ENCODE measurements at places on chromosomes 2 and 18. TPM values are rescaled to one million over a fixed set of nuclear protein-coding genes. Genes with fewer than 3 reads are reported as not detected.

DNA sequence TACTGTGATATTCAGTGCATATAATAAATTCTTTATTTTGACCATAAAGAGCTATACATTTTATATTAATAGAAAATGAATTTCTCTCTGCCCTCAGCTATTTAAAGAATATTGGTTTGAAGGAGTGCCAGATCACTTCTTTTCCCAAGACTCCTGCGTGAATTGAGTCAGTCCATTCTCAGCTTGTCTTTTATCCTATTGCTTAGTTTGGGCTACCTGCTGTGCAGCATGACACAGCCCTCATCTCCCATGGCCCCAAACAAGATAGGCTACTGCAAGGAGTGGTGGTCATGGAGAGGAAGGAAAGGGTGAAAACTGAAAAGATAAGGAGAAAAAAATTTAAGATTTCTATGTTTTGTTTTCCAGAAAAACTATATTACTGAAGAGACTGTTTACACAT, 10.1 kb upstream of the FBXO11 start:
- DNase-seq: no peak

- DNase-seq: peak; percentile 47
These were observed 20.4 kb downstream of the IFIH1 start for GRCh38 chr2:162297925-162298552.

DNA sequence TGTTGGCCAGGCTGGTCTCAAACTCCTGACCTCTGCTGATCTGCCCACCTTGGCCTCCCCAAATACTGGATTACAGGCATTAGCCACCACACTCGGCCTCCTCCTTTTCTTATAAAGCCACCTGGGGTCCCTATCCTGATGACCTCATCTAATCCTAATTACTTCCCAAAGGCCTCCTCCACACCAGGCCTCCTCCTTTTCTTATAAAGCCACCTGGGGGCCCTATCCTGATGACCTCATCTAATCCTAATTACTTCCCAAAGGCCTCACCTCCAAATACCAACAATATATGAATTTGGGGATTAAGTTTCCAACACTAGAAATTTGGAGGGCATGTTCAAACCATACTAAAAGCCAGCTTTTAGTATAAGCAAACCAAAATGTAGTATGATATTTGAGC, 9.7 kb upstream of the RMC1 start:
- no peak for DNase-seq

DNA sequence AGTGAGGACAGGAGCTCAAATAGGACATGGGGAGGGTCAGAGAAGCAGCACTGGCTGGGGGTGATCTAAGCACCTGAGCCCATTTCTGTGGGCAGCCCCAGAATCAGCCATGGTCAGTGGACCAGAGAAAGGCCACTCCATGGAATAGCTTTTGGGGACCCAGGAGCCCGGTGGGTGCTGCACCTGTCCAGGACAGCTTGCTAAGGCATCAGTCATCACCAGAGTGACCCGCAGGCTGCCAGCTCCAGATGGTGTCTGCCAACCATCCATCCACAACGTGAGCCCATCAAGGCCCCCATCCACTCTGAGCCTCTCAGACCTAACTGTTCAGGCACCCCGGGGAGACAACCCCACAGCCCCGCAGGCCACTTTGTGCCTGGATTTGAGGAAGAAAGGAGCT, 23.6 kb upstream of the COL6A3 start:
- no peak for DNase-seq

DNA sequence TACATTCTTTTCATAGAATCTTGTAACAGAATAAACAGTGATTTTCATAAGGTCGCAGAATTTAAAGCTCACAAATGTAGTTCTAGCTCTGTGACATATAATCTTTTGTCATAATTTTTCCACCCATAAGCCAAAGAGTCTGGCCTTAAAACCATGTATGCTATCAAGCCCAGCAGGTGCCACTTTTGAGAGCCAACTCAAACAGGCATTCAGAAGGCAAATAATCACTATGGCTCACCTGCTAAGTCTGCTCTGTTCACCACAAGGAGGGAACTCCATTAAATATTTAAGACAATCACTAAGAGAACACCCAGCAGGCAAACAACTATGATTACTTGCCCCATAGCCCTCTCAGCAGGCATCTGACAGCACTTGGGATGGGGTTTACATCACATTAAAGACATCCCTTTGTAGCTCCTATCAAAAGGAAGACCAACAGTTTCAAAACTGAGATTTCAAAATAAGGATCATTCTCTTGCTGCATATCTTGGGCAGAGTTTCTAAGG, 241.6 kb downstream of the PDE11A start:
- DNase-seq: no peak

DNA sequence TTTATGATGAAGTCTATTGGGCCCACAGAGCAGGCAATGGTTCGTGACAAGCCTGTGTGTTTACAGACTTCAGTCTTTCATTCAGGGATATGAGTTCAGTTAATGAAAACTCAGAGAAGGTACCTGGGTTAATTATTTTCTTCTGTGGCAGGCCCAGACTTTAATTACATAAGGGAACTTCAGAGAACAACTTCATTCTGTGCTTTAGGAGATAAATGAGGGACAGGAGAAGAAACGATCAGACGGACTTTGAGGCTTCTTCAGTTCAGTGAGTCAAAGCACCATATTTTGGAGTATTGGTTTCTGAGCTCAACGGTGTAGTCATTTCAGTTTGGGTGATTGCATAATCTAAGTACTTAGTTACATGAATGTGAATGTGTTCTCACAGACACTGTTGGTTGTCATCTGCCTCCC, 203.0 kb upstream of the KCNJ3 start:
- DNase-seq: no peak

GRCh38 chr2:39492095-39492590, 55.1 kb upstream of the MAP4K3 start:
- DNase-seq: no peak

DNA sequence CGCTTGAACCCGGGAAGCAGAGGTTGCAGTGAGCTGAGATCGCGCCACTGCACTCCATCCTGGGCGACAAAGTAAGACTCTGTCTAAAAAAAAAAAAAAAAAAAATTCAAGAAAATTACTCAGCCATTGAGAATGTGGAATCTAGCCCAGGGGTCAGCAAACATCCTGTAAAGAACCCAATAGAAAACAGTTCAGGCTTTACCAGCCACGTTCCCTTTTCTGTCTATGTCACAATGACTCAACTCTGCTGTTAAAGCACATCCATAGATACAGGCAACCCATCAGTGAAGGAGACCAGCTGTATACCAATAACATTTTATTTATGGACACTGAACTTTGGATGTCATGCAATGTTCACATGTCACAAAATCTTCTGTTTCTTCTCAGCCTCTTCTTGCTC, 435.6 kb upstream of the GYPC start:
- DNase-seq: no peak

DNA sequence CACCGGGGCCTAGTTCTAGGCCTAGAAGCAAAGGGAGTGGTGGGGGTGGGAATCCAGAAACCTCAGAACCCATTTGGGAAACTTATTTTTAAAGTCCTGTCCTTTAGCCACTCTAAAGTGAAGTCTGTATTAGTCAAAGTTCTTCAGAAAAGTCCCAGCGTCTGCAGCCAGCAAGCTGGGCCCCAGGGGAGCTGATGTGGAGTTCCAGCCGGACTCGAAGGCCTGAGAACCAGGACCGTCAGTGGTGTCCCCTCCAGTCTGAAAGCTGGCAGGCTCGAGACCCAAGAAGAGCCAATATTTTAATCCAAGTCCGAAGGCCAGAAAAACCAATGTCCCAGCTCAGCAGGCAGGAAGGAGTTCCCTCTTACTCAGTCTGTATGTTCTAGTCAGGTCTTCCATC, 32.4 kb downstream of the ID2 start:
- DNase-seq: no peak

- DNase-seq: no peak
These were observed 317.8 kb downstream of the MBD2 start for GRCh38 chr18:53906681-53907080.

DNA sequence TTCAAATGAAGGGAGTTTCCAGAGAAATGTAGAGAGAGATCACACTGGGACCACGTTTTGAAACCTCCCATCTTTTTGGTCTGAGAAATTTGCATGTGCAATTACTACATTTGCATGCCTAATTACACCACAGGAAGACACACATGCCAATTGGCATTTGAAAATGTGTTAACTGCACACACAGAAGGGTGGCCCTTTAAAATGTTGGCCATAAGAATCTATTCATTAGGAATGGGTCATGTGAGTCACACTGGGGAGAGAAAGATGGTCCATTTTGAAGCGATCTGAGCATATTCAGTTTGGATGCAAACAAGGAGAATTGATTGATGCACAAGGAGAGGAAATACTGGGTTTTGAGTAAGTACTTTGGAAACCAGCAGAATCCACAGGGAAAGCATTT, 1407.1 kb upstream of the ACVR2A start:
- DNase-seq: no peak

DNA sequence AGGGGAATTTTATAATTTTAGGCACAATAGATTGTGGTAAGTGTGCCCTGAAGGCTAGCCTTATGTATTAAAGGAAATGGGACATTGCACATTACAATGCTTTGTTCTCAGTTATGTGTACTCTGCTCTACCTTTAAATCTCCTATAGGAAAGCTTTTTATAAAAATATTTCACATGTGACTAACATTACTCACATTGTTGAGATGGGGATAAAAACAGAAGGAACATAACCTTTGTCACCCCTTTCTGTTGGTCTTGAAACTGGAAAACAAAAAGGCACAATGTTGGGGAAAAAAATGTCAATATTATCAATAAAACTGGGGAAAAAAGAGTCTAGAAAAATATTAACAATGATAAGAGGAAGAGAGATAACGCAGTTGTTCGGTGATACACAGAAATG, 17.3 kb upstream of the STAT1 start:
- no peak for DNase-seq

DNA sequence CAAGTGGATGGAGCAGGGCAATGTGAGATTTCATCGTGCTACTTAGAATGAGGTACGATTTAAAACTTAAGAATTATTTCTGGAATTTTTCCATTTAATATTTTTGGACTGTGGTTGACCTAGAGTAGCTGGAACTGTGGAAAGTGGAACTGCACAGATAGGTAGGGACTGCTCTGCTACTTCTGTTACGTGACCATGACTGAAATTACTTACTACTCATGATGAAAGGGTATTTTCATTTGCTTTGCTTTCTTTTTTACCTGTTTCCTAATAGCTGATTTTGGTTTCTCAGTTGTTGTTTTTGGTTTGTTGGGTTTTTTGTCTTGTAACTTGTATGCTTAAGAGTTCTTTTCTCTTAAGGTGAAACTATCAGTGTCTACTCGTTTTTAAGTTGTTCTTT, 11.4 kb downstream of the UBE2E3 start:
- no peak for DNase-seq

DNA sequence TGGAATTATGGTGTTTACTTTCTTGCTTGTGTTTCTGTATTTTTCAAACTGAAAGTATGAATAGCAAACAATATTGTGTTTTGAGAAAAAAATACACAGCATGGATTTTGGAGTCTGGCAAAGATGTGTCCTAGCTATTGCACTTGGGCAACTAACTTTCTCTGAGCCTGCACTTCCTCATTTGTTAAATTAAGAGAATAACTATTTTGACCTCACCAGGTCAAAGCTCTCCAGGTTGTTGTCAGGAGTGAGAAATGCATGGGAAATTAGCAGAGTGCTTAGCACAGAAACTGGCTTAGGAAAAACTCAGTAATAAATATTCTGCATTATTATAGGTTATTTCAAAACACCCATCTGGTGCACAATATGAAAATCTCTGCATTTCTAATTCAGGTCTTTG, 28.2 kb downstream of the LYPD1 start:
- DNase-seq: no peak

DNA sequence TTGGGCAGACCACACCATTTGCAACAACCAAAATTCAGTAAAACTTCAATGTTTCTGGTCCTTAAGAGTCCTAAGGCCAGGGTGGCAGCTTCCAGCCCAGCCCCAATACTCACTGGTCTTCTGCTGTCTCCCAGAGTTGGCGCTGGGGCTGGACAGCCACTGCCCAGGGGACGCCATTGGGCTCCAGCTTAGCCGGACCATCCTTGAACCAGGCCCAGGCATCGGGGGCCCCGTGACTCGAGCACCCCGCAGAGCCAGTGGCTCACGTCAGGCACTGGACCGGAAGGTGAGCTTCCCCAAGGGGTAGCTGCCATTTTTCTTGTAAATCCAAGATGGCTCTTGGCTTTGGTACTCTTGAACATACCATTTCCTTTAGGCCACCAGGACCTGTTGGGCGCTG, 21.8 kb downstream of the SNED1 start:
- DNase-seq: no peak

GRCh38 chr2:197804758-197805714, 643 bp downstream of the PLCL1 start:
- peak; percentile 15 for DNase-seq

DNA sequence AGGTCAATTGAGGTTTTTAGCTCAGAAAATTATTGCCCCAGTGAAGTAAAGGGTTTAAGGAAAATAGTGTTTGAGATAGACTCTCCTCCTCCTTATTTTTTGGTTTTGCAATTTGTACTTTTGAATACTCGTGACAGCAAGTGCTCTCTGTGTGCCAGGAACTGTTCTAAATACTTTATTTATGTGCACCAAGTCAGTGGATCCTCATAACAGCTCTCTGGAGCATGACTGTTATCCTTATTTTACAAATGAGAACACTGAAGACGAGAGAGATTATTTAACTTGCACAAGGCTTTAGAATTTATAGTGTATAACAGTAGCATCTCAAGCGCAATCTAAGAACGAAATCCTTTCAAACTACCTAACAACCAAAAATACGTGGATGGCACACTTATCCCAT, 24.7 kb downstream of the BABAM2 start:
- DNase-seq: no peak

- no peak for DNase-seq
These were observed 84.3 kb downstream of the PXDN start for GRCh38 chr2:1659951-1660565.

The PTGR3 gene
- total RNA-seq: 25.8 TPM

The TDRD15 gene
- total RNA-seq: 0.04 TPM

The GALM gene
- total RNA-seq: 109 TPM

Measured in CD8-positive, alpha-beta memory T cell (primary cell).